Stimulated activated CD8-positive, alpha-beta memory T cell treated with anti-CD3 and anti-CD28 coated beads, Interleukin-15, amount 100 ng/mL, for 48 hours (primary cell): ENCODE measurements at places on chromosomes 1 and 21.

DNA sequence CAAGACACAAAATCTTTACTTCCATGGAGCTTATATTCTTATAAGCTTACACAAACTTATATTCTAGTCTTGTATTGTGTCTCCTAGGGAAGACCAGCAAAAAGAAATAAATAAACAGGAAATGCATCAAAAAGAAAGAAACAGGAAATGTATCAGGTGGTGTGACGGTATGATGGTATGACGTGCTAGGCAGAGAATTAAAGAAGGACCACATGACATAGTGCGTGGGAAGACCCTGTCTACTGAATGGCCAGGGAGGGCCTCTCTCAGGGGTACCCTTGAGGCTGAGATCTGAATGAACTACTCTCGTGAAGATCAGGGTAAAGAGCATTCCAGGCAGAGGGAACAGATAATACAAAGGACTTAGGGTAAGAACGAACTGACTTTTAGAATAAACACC is 15.6 kb upstream of the WDR26 start:
- no peak for DNase-seq

DNA sequence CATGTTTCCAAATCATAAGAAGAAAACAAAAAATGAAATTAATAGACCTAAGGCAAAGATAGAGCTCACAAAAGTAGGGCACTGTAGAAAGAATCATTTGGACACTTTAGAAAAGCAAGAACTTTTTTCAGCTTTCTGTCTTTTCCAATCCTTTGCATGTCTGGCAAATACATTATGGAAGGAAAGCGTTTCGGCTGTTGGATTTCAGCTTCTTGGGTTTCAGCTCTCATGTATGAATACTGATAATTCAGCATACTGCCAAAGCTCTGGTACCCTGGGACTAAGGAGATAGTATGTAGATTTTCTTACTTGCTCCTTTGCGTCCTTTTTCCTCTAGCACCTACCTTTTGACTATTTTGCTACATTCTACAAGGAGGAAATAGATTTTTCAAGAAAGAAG is 375.9 kb downstream of the BRINP3 start:
- no peak for DNase-seq

GRCh38 chr1:53048960-53049573 is 12.9 kb upstream of the PODN start:
- no peak for DNase-seq

- DNase-seq, result no peak
Measured at GRCh38 chr21:32329776-32330175, 31.1 kb downstream of the MRAP start.

DNA sequence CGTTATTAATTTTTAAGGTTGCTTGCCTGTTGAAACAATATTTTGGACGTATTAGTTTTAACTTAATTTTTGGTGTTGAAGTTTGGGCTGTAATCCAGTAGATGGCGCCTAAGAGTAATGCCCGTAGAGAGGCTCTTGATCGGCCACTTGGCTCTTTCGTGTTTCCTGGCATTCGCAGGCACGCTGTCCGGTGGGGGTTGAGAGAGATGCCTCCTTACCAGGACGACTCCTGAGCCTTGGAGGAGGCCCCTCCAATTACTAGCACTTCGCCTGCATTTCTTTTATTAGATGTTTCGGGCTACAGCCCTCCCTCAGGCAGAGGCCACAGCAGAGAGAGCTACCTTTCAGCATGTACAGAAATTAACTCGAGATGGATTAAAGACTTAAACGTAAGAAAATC is 12.0 kb downstream of the OR2M4 start:
- DNase-seq, result no peak

DNA sequence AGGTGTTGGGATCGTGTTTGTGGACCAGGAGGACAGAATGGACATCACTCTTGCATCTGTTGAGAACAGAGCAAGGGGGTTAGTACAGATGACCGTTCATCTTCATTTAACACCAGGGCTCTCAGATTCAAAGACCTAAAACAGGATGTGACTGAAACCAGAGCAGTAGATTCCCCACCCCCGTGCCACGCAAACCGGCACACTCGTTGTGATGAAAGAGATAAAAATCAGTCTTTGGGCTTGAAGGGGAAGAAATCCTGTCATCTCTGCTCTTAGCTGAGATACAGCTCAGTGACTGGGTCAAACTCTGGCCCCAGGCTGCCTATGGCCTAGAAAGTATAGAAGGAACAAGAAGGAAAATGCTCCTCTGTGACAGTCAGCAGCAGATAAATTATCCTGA is 146.2 kb upstream of the KRTAP19-8 start:
- peak; percentile 74 for DNase-seq
